ENCODE measurements at places on chromosomes 1 and 21.
A peak's percentile ranks its signal among the peaks of the same experiment; 100 is the strongest.

- DNase-seq: no peak
These were observed 445.5 kb downstream of the PTPRC start for GRCh38 chr1:199084293-199084692.

- no peak for DNase-seq
These were observed 4.3 kb downstream of the TSPAN2 start for GRCh38 chr1:115084902-115085511.

DNA sequence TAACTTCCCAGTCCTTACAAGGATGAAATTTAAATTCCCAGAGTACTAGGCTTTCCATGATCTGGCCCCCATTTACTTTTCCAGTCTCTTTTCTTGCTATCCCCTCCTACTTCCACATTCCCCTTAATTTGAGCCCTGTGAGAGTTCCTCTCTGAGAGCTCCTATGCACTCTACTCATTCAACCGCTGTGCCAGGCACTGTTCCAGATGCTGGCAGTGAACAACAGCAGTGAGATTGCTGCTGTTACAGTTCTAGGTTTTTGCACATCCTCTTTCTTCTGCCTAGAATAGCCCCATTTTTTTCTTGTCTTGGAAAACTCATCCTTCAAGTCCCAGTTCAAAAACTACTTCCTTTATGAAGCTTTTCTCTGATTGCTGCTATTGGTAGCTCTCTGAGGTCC is 18.8 kb downstream of the ATF6 start:
- DNase-seq: no peak

DNA sequence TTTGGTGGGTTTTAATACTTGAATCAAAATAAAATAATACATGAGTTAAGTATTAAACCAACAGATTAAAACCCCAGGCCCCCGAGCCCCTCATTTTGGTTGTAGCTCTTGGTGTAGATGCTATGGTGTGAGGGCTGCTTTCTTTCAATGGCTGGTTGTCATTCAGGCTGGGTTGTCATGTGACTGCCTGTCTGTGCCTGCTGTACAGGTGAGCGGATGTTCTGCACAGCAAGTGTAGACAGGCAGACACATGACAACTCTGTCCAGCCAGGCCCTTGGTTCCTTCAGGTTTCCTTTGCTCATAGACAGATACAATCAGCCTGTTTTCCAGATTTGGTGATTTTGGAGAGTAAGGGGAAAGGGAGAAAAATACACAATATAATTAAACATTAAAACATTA is 281.9 kb upstream of the C1orf105 start:
- no peak for DNase-seq

- DNase-seq: no peak
These were observed 138.6 kb upstream of the NGF start for GRCh38 chr1:115476616-115477015.

DNA sequence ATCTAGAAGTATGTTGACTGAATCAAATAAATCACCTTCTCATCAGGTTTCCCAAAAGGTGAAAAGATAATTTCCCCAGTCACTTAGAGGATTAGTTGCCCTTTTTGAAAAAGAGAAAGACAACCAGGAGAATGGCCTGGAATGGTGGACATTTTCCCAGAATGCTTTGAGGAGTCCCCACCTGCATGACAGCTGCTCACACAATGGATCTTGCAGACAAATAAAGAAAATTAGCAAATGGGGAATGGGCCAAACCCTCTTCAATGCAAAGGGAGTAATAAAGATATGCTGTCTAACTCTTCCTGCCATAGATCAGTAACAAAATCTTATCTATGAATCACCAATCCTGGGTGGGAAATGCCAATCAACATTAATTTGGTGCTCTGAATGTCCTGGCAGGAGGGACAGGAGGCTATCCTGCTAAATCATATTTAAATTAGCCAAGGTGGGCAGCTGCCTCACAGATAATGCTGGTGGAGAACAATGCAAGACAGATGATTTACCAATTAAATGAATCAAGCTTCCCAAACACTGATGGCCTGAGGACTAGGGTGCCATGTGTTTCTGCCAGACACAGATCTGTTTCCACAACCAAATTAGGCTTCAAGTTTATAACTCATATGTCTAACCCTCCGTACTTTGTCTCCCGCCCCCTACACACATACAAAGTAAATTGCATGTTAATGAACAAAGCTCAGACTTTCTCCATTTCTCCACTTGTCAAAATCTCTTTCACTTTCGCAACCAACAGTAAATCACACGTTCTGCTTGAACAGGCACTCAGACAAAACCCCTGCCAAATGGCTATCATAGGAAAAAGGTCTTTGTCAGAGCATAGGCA is 488.0 kb upstream of the PLXNA2 start:
- peak; percentile 1 for DNase-seq

DNA sequence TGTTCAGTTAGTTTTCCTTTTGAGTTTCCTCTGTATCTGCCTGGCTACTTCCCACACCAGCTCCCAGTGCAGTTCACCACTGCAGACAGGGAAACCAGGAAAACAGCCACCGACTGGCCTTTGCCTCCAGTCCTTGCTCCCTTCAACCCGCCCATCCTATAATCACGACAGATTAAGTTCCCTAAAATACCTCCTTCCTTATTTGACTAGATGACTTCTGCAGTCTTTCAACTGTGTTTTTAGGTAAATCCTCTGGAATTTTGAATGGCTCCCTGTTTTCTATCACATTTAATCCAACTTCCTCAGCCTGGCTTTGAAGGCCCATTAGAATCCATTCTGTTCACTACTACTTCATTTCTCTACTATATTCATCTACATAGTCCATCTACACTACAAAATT is 37.6 kb downstream of the BEND5 start:
- DNase-seq: no peak

GRCh38 chr1:213474054-213474453 is 423.0 kb downstream of the RPS6KC1 start:
- DNase-seq: no peak

GRCh38 chr1:239025223-239025622 is 361.1 kb upstream of the CHRM3 start:
- DNase-seq: no peak

DNA sequence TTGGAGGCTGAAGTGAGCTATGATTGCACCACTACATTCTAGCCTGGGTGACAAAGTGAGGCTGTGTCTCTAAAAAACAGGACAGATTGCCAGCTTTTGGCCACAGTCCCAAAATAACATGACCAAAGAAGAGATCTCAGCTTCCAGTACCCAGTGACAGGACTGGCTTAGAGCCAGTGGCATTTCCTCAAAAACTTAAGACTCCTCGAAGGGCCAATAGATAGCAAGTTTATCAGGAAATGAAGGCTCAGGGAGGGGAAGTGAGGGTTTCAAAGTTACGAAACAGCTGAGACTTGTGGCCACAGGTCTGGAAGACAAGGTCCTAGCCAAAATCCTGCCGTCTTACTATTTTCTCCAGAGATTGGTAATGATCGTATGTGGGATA is 6.3 kb upstream of the TMEM39B start:
- peak; percentile 90 for DNase-seq

DNA sequence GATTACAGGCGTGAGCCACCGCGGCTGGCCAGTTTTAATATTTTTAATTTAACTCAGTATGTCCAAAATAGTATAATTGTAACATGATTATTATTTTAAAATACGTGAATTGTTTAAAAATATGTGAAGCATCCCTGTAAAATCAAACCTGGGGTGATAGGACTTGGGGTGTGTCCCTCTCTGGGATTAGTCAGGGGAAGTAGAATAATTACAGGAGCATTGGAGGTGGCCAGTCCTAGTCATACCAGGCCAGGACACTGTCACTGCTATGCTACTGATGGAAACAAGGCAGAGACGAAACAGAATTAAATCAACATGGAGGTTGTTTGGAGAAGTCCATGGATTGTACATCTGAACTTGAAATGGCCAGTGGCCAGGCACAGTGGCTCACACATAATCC is 16.8 kb downstream of the SZRD1 start:
- no peak for DNase-seq

DNA sequence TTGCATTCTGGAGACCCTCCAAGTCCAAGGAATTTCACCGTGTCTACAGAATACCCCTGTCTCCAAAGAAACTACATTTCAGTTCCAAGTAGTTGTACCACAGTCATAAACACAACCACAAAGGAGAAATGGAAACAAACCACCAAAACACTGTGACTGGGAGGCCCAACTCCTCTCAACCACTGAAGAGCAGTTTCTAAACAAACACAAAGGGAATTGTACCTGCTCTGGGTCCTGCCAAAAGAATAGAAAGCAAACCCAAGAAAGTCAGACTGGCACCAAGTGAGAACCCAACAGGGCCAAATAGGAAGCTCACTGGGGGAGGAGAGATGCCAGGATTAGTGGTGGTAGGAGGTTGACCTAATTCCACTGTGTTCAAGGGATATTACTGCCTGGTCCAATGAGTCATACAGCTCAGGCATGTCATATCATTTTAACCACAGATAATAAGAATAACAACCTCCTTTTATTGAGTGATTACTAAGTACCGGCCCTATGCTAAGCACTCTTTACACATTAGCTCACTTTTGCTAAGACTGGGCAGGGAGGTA is 123.9 kb upstream of the PPP2R5A start:
- DNase-seq: no peak

GRCh38 chr1:187374742-187375141 is 546.0 kb downstream of the PLA2G4A start:
- DNase-seq: no peak

DNA sequence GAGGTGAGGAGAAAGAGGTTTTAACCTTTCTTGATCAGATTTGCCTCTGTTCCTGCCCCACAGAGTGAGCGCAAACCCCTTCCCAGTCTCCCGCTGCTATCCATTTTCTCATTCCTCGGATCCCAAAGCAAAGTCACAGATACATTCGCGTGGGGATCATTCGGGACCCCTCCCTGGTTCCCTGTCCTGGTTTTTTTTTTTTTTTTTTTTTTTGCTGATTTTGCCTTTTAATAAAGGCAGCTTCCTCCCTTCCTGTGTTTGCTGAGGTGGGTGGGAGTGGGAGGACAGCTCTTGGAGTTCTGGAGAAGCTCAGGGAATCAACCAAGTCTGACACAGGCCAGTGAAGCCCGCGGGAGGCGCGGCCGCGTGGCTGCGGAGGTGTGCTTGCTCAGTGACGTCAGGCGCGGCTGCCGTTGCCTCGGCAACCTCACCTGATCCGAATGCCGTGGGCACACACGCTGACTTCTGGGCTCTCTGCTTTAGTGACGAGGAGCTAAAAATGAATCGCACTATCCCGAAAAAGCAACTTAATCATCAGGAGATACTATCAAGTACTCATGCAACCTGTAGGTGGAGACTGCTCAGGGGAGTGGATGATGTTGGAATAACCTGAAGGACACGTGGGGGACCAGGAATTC is 106.4 kb downstream of the TBX19 start:
- DNase-seq: no peak

GRCh38 chr1:117173691-117174090 is 37.0 kb downstream of the VTCN1 start:
- DNase-seq: no peak

GRCh38 chr21:17779496-17779895 is 39.7 kb downstream of the C21orf91 start:
- DNase-seq: peak; percentile 90

DNA sequence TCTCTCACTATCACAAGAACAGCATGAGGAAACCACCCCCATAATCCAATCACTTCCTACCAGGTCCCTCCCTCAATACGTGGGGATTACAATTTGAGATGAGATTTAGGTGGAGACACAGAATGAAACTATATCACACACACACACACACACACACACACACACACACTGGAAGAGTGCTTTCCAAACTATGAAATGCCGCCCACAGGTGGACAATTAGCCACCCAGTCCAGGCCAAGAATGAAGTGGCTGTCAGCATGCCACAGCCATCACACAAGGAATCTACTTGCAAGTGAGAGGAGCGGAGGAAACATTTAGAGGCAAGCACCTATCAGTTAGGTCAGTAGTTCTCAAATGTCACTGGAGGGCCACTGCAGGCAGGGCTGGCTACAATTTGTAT is 105.4 kb upstream of the HOOK1 start:
- no peak for DNase-seq

- no peak for DNase-seq
These were observed 42.9 kb downstream of the PTBP2 start for GRCh38 chr1:96764469-96764868.

- DNase-seq: no peak
These were observed 7.1 kb downstream of the ITGB2 start for GRCh38 chr21:44913425-44914175.

- peak; percentile 24 for DNase-seq
These were observed 113.5 kb downstream of the PRDM2 start for GRCh38 chr1:13813398-13814012.

- no peak for DNase-seq
These were observed 10.4 kb downstream of the BATF3 start for GRCh38 chr1:212689196-212689725.

- DNase-seq: peak; percentile 44
These were observed 198.3 kb downstream of the DUSP10 start for GRCh38 chr1:221543529-221544120.

GRCh38 chr1:9250411-9251381 is 16.1 kb downstream of the H6PD start:
- no peak for DNase-seq

DNA sequence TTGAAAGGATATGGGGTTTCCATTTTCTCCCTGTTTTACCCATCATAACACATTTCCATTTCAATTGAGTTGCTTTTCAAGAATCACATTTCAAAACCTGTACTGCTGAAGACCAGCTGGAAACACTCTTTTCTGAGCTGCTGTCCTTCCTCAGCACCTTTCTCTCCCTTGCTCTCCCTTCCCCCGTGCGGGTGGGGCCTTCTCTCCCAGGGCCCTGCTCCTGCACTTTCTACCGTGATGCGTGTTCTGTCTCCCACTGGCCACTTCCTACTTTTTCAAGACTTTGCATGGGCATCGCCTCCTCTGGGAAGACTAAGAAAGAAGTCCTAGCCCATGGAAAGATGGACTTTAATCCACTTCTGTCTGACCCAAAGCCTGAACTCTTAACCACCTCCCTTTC is 390.4 kb downstream of the PTPRU start:
- no peak for DNase-seq

DNA sequence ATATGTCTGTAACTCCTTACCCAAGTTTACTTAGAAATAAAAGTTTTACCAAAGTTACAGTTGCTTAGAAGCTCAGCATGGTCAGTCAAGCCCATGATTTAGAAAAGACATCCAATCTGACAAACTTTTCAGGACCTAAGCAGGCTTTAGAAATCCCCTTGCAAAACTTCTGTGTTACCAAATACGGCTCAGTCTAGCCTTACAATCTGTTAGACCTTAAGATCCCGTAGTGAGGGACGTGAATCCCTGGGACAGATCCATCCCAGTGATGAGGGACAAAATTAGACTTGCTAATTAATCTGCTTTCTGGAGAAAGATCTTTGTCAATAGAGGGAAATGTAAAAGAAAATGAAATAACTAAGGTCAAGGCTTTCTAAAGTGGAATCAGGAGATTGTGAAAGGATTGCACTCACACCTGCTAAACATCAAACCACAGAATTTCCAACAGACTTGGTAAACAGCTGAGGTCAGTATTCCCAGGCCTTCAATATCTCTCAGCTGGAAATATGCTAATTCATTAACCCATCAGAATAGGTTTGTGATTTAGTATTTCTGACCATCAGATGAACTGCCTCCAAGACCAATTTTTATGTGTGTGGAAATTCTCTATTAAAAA is 375.3 kb downstream of the DUSP10 start:
- DNase-seq: no peak

All from inflammatory macrophage treated with lipopolysaccharide for 1 hour (primary cell).